NCI-H345 (cell line): ENCODE measurements at places on chromosomes 7 and 10.
A peak's percentile ranks its signal among the peaks of the same experiment; 100 is the strongest.

DNA sequence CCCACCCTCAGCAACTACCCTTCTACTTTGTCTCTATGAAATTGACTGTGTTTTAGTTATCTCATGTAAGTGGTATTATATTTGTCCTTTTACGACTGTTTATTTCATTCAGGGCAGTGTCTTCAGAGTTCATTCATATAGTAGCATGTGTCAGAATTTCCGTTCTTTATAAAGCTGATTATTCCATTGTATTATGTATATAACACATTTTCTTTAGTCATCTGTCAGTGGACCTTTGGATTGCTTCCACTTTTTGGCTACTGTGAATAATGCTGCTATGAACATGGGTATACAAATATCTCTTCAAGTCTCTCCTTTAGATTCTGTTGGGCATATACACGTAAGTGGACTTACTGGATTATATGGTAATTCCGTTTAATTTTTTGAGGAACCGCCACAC is 14.5 kb downstream of the SLF2 start:
- DNase-seq, result no peak

DNA sequence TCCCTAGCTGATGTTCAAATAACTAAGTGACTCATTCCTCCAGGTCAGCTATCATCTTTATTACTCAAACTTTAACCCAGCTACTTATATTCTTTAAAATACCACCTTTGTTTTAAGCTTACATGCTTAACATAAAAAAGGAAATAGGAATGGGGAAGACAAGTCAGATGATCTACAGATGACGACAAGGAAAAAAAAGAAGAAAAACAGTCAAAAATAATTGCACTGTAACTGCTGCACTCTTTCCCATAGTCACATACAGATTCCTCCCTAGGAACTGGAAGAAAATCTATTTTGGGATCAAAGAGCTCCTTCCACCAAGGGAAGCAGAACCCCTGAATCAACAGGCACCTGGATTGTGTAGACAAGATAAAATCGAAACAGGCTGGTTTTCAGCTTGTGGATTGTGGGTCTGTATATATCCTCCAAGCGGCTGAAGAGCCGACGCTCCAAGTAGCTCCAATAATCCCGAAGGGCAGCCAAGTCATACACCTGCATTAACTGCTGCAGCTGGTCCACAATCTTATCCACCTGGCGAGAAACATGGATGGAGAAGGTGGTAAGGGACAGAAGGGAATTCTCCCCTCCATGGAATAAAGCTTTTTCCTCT is 2.0 kb downstream of the WDR91 start:
- no peak for DNase-seq

DNA sequence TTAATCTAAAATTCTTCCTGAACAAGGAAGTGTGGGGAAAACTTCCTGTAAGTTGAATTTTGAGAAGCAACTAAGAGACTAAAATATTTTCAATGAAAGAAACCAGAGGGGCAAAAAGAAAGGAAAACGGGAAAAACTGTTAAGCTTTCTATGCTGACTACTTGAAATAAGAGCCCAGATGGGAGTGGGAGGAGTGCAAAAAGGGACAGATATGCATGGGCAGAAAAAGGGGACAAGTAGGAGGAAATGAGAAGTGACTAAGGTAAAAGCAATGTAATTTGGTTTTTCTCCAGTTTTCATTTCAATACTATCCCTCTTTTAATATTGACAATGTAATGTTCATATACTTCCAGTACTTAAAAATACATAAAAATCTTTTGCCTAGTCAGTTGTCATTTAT is 11.1 kb downstream of the OGA start:
- no peak for DNase-seq

GRCh38 chr7:106608661-106609060 is 52.3 kb downstream of the CCDC71L start:
- no peak for DNase-seq

DNA sequence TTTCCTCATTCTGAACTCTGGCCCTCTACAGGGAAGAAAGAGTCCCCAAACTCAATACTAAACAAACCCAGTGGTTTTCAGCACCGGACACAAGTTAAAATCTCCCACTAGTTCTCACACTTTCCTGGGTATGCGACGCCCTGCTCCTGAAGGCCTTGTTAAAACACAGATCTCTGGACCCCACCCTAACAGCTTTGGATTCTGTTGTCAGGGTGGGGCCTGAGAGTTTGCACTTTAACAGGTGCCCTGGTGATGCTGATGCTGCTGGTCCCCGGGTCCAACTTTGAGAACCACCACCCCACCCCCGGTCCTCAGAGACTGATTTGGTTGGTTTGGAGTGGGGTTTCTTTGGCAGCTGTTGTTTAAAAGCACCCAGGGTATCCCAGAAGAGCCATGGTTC is 61.6 kb downstream of the CHST3 start:
- no peak for DNase-seq

DNA sequence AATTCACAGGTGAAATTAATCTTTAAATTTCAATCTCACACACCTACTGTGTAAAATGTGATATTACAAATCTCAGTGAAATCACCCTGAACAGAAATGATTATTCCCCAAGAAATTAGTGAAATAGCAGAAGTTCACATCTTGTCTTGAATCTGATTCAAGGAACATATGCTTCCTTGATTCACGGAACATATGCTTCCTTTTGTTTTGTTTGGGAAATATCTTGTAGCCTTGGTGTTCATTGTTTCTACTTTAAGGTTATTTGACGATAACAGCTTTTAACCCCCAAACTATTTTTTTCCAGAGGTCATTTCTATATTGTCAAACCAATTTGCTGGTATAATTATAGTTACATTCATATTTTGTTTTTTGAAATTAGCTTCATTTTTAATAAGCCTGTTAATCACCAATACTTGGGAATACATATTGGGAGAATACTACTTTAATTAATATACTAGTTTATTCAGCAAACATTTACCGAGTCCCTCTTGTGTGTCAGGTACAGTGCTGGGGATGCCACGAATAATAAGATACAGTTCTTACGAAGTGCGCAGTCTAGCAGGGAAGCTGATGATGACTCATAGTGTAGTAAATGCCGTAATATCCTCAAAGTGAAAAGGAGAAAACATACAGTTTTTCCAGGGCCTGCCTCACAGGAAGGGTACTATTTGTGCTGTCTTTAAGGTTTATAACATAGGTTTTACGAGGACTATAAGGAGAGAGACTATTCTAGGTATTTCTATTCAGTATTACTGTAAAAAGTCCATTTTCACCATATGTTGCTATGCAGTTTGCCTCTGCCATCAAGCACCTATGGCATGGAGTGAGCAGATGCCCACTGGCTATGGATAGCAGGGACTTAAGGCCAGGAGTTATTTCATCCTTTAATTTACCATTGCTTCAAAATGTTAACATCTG is 32.5 kb downstream of the PRKAR2B start:
- DNase-seq, result no peak

GRCh38 chr10:114499630-114500190 is 95.4 kb upstream of the AFAP1L2 start:
- no peak for DNase-seq

DNA sequence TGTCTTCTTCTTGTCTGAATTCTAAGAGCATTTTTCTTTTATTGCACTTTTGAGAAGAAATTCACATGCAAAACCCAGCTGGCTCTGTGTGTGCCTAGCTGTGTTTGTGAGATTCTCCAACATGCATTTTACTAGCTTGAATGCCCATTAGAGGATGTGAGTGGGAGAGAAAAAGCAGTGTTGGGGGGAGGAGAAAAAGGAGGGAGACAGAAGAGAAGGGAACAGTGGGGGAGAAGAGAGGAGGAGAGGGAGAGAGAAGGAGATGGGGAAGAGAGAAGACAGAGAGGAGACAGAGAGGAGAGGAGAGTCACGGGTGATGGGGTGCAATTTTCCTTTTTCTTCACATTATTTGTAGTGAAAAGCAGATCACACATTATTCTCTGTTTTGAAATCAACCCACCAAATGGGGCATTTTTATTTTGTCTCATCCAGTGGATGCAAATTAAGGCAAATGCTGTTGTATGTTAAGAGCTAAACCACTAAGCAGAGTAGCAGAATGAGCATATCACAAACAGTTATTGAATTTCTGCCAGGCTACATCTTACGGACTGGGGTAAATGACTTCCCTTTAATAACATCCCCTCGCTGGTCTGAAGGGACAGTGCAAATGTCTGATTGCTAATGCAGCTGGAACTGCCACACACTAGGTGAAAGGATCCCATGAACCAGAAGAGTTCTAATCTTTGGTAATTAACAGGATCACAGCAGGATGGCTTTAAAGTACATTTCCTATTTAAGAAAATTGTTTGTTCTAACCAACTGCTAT is 849 bp downstream of the LRRN3 start:
- DNase-seq, result no peak

DNA sequence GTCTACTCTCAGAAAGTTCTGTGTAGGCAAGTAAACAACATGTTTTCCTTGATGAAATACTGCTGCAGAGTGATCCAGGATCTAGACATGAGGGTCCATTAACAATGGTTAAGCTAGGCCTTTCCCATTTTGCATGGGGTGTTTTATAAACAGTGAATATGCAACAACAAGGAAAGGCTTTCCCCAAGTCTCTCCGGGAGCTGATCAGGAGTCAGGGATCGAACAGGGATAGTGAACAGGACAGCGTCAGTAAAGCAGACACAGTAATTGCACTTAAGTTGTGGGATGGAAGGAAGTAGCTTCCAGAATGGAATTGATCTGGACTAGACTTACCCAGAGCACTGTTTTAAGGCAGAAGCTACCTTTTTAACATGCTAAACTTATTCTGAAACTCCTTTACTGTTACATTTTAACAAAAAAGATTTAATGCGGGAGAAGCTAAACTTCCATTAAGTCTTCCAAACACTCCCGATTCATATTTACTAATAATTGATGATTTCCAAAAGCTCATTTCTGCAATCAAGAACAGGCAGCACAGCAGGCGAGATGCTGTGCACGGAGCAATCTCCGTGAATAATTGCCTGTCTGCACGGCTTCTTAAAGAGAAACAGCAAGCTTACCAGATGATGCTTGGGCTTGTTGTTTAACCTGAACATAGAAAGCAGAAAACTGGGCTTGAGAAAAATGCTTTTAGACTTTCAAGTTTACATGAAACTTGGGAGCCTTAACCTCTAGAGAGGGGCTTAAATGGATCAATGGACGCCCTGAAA is 50.3 kb upstream of the DOCK1 start:
- no peak for DNase-seq

DNA sequence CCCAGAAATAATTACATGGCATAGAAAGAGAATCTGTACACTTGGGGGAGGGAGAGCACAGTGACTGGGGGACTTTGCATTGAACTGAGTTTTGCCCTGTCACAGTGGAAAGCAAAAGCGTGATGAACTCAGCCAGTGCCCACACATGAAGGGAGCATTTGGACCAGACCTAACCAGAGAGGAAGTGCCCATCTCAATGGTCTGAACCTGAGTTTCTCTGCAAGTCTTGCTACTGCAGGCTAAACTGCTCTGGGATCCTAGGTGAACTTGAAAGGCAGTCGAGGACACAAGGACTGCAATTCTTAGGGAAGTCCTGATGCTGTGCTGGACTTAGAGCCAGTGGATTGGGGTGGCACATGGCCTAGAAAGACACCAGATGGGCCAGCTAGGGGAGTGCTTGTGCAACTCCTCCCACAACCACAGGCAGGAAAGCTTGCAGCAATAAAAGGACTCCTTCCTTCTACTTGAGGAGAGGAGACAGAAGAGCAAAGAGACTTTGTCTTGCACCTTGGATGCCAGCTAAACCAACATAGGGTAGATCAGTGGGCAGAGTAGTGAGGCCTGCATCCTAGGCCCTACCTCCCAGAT is 259.0 kb downstream of the GRM8 start:
- no peak for DNase-seq

DNA sequence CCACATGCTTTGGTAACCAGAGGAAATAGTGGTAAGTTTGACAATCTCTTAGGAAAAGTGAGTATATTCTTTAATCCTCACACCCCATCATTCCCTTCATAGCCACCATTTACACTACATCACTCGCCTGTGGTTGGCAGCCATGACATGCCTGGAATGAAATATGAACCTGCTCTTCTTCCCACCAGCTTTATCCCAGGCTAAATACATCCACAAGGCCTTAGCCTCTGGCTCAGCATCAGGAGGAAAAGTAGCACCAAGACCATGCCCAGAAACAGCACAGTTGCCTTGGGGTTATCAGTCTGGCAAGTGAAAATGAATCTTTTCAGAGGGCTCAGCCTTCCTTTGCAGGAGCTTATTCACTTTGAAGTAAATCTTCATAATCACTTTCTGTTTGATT is 40.3 kb downstream of the SGCE start:
- DNase-seq, result no peak

DNA sequence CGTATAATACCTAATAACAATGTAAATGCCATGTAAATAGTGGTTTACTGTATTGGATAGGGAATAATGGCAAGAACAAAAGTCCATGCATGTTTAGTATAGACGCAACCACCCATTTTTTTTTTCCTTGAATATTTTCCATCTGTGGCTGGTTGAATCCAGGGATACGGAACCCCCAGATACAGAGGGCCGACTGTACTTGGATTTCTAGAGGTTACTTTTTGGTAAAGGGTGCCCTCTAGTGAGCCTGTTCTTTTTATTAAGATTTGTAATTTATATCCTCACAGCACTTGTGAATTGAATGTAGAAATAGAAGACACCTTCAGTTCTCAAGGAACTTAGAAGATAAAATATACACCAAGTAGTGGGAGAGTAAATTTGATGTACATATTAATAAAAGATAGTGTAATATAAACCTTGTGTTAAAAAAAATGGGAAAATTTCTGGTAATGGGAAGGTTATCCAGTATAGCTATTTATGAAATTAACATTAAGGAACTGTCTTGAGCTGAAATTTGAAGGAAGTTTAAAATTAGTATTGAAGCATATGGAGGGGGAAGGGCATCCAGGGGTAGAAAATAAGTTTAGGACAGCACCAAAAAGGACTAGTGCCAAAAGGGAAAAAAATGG is 32.0 kb downstream of the EXOC6 start:
- DNase-seq, result peak; percentile 20

GRCh38 chr10:121188005-121188404 is 336.8 kb downstream of the WDR11 start:
- no peak for DNase-seq

DNA sequence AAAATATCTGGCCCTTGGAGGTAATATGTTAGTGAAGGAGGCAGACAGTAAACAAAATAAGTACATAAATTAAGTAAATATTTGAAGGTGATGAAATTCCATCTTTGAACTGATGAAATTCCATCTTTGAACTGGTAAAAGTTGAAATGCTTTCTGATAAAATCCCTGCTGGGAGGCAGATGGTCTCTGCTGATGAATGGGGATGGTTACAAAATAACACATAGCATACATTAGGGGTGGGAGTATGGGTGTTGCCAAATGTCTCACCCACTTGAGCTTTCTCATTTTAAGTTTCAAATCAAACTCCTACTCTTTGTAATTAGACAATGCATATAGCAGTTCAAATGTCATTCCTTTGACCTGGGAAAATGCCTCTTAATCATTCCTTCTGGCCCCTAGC is 77.5 kb upstream of the SORCS3 start:
- no peak for DNase-seq
